ENCODE measurements at places on chromosomes 4 and X.
A peak's percentile ranks its signal among the peaks of the same experiment; 100 is the strongest.

DNA sequence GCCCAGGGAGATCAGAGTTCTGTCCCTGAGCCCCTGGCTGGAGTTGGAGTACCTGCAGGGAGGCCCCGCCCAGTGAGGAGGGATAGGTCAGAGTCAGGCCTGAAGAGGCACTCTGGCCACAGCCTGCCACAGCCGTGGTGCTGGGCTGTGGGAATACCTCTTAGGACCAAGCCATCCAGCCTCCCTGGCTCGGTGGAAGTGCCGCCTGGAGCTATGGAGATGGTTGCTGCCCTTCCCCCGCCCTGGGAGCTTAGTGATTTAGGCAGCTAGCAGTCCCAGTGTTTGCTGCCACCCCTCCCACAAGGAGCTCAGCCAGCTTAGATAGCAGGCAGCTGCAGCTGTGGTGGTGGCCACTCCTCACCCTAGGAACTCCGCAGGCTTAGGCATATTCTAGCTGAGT is 446.3 kb upstream of the GNPDA2 start:
- no peak for DNase-seq

DNA sequence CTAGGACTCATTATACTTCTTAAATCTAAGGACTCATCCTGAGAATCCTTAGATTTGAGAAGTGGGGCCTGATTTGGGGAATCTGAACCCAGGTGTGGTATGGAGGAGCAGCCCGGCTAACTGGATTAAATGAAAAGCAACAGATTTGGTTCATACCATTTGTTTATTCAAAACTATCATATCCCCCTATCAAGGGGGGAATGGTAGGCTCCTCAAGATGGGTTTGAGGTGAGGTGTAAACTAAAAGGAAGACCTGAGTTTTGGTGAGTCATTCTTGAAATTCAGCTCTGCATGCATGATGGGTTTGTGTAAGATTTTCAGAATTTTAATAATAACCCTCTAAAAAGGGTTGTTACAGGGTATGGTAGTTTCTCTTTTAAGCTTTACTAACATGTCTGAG is 53.4 kb downstream of the CASP6 start:
- DNase-seq, result peak; percentile 81

GRCh38 chrX:104335756-104336155 is 81.0 kb upstream of the ESX1 start:
- no peak for DNase-seq

DNA sequence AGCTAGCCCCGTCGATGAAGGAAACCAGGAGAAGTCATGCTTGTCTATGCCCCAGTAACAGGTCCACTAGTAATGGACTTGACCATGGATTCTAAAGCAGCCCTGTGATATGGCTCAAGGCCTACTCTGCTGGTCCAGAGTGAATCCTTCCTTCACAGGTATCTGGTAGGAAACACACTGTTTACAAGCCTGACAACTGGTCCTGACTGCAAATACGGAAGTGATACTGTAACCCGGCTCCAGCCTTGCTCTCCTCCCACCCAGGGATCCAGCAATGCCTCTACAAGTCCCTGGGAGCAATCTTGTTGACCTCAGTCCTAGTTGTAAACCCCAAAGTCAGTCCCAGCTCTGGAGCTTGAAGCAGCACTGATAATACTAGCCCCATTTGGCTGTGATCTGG is 239.2 kb upstream of the GRID2 start:
- DNase-seq, result no peak

GRCh38 chr4:112378858-112379257 is 81.7 kb downstream of the ALPK1 start:
- no peak for DNase-seq

- no peak for DNase-seq
Measured at GRCh38 chr4:116520886-116521285, 564.5 kb downstream of the TRAM1L1 start.

DNA sequence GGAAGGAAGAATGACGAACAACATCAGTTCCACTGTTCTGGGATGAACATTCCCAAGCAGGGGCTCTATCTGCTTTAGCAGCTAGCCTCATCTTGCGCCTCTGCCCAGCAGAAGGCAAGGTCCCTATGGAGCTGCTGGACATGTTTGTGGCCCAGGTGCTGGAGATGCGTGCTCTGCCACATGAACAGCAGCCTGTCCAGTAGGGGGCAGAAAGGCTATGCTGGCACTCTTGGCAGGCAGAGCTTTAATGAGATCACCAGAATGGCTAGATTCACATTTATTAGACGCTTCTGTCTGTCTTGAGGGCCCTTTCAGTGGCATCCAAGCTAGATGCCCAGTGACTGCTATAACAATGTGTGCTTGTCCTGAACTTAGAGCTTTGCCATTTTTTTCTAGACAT is 1826.0 kb downstream of the STIM2 start:
- DNase-seq, result no peak

- no peak for DNase-seq
Measured at GRCh38 chr4:186829740-186830449, 106.2 kb upstream of the FAT1 start.
